ENCODE measurements at places on chromosomes 3 and 15. TPM values are rescaled to one million over a fixed set of nuclear protein-coding genes. Genes with fewer than 3 reads are reported as not detected.

ANKRD63 gene
- total RNA-seq: not detected

DNA sequence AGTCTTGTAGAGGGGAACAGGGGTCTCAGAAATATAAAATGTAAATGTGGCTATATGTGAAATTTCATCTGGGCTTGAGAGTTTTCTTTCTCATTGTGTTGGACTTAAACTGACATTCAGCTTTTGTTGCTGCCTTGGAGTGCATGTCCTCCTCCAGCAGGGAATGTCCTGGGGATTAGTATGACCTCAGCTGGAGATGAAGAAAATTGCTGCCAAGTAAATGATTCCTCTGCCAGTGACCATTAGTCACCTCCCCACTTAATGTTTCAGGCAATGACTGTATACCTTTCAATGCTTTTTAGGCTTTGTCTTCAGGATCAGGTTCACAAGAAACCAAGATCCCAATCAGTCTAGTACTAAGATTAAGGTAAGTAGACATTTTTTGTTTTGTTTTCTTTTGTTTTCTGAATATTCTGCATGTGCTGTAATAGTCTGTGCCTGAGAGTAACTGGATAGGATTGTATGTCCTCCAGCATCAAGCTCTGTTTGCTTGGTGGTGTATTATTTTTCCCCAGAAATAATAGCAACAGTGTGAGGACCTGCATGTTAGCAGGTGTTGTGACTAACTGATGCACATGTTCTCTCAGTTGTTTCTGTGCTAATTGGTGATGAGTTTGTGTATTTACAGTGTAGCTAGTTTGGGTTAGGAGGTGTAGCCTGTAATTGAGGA, 18.1 kb upstream of the SLC22A13 start:
- no peak for DNase-seq

DNA sequence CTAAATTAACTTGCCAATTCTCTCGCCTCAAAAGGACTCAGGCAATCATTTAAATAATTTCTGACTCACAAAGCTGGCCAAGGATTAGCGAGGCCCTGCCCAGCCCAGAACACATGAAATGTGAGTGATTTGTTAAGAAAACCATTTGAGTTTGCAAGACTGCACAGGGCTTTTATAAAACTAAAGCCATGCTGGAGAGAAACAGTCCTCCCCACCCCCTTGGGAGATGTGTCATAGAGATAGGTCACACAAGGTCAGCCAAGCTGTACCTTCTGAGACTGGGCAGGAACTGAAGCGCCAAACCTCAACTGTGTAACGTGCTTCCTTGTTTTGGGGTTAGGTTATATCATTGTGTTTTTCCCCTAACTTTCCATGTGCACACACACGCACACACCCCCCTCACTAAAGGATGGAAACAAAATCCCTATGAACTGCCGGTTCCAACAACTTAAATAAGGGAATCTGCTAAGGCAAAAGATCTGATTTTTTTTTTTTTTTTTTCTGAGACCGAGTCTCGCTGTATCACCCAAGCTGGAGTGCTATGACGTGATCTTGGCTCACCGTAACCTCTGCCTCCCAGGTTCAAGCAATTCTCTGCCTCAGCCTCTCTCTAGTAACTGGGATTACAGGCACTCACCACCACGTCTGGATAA, 8.1 kb downstream of the SPATA12 start:
- DNase-seq: no peak

GRCh38 chr3:197906850-197907187, 43.2 kb upstream of the RPL35A start:
- no peak for DNase-seq

GRCh38 chr15:73139744-73140553, 87.7 kb downstream of the NEO1 start:
- no peak for DNase-seq

Measured in lower lobe of right lung (tissue), 2 donors.